ENCODE measurements at places on chromosomes 2 and 18.

GRCh38 chr2:16625759-16626158 lies 39.9 kb downstream of the CYRIA start:
- DNase-seq: no peak

GRCh38 chr18:36638224-36638623 lies 190.6 kb downstream of the TPGS2 start:
- no peak for DNase-seq

GRCh38 chr2:48755473-48755872 lies at the start of gene LHCGR:
LHCGR (minus strand) TSS chr2:48755724; CDS start chr2:48755671, 53 bp downstream.
- peak; percentile 14 for DNase-seq

DNA sequence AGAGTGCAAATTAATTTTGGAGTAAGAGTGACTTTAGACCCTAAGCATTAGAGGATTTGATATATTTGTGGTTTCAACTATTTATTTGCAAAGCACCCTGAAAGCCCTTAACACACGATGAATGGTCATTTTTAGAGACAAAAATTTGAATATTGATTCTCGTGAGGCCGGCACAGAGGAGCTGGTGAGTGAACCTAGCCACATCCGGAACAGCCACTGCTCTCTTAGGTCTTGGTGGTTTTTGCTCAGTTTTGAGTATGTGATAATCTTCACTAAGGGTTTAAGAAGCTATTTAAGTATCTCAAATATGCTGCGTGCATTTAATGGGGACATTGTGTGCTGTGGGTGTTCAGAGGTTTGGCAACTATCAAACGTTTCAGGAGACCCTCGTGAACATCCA lies 204.8 kb downstream of the TSN start:
- no peak for DNase-seq

- DNase-seq: no peak
Observed at GRCh38 chr2:100483895-100484294, 13.6 kb downstream of the NMS start.

DNA sequence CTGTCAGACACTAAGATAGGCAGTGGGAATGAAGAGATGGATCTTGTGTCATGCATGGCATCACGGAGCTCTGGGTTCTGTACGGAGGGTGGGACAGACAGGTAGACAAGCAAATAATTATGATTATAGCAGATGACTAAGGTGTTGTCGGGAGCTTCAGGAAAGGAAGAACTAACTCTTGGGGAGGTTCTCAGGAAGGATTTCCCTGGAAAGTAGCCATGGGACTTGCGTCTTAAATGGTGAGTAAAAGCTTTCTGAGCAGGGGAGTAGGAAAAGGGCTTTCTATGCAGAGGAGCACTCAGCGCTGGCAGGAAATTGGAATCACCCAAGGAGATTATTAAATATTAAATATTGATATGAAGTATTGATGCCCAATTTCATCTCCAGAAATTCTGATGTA lies 35.5 kb downstream of the ATOH8 start:
- DNase-seq: no peak

DNA sequence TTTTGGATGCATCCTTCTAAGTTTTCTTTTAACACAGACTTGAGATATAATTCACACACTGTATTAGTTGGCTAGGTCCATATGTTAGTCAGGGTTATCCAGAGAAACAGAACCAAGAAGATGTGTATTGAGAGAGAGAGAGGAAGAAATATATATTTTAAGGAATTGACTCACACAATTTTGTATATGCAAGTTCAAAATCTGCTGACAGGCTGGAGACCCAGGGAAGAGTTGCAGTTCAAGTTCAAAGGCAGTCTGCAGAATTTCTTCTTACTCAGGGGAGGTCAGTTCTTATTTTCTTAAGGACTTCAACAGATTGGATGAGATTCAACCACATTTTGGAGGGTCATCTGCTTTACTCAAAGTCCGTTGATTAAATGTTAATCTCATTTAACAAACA lies 23.0 kb upstream of the MRO start:
- no peak for DNase-seq

GRCh38 chr2:9889812-9890261 lies 46.6 kb downstream of the TAF1B start:
- DNase-seq: no peak

- no peak for DNase-seq
Observed at GRCh38 chr2:135657806-135658582, 83.7 kb upstream of the UBXN4 start.

GRCh38 chr2:120456867-120457266 lies 110.9 kb downstream of the INHBB start:
- DNase-seq: no peak

DNA sequence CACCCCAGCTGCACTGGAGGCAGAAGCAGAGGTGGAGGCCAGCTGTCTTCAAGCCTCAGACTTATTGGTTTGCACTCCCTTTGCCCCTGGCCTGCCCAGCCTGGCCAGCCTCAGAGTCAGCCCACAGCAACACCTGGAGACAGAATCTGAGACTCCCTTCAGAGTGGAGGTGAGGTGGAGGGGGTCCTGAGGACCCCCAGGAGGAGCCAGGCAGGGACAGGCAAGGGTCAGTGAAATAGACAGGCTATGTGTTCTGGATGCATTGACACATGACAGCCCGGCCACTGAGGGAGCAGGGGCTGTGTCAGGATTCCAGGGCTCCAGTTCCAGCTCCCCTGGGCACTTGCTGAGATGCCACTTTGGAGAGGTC lies 309.7 kb downstream of the MYCN start:
- DNase-seq: no peak

GRCh38 chr2:144133936-144134665 lies 385.8 kb downstream of the ZEB2 start:
- DNase-seq: no peak

GRCh38 chr2:171832489-171832888 lies 61.6 kb downstream of the SLC25A12 start:
- DNase-seq: no peak

- no peak for DNase-seq
Observed at GRCh38 chr2:217521820-217522219, 481.0 kb downstream of the TNS1 start.

GRCh38 chr2:178804791-178805190 lies 2.4 kb downstream of the TTN start:
- peak; percentile 33 for DNase-seq

- no peak for DNase-seq
Observed at GRCh38 chr18:10487154-10487553, 32.7 kb downstream of the APCDD1 start.

DNA sequence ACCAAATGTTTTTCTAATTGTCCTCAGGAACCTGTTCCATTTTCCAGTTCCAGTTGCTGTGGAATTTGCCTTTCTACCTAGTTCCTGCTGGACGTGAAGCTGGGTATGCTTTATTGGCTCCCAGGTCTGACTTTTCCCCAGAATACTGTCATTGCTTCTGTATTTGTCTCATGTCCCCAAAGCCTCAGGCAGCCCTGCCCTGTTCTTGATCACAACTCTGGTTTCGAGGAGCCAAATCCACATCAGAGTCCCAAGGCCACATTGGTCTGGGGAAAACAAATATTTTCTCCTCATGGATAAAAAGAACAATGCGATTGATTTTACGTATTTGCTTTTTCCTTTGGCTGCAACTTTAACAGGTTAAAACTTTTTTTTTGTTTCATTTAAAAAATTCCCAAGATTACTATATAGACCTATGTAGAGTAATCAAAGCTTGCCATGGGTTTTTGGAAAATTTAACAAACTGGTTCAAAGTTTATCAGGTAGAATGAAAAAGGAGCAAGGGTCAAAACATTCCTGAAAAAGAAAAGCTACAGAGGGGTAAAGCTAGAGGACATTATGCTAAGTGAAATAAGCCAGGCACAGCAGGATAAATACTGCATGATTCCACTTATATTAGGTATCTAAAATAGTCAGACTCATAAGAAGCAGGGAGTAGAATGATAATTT lies 85.2 kb downstream of the MDH1 start:
- DNase-seq: no peak

DNA sequence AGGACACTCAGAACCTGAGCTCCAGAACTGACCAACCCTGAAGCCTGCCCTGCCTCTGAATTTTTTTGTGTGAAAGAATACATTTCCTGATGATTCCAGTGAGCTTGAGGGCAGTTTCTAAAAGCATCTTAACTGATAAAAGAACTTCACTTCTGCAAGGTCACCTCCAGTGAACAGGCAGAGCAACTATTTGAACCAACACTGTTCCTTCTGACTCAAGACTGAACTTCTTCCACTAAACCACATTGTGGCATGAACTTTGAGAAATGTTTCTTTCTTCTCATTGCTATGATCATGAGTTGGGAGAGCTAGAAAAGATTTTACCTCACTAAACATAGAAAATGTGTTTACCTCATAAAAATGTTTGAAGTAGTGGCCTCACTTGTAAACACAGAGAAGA lies 83.8 kb upstream of the SERTAD2 start:
- DNase-seq: no peak

DNA sequence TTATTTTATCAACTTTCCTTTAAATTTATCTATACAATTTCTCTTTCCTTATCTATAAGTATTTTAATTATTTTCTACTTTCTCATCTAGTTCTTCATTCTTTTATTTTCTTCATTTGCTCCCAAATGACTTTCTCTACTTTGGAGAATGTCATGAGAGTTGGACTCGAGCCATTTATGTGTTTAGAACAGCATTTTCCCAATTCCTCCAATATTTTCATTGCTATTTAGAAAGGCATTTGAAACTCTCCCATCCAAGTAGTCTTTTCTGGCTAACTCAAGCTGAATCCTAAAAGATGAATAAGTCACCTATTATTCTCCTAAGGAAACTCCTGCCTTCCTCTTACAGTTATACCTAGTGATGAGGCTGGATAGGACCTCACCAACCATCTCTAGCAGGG lies 15.8 kb upstream of the FEZ2 start:
- DNase-seq: no peak

GRCh38 chr2:53969285-53969967 lies 1.4 kb downstream of the PSME4 start:
- DNase-seq: peak; percentile 48

GRCh38 chr18:35939138-35939537 lies 33.3 kb upstream of the RMP24 start:
- peak; percentile 11 for DNase-seq

DNA sequence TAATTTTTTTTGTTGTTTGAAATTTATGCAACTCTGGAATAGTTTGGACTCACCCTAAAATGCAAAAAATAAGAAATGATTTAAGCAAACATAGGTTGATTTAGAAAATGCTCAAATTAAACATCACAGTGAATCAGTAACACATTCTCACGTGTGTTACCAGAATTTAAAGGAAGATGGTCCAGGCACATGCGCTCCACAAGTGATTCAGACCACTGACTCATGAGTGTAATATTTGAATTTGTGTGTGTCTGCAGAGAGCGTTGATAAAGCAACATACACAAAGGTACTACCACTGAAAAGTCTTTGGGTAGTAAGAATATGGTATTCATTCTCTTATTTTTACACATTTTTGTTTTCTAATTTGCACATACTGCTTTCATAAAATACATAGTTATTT lies 7.9 kb downstream of the SS18 start:
- DNase-seq: no peak

DNA sequence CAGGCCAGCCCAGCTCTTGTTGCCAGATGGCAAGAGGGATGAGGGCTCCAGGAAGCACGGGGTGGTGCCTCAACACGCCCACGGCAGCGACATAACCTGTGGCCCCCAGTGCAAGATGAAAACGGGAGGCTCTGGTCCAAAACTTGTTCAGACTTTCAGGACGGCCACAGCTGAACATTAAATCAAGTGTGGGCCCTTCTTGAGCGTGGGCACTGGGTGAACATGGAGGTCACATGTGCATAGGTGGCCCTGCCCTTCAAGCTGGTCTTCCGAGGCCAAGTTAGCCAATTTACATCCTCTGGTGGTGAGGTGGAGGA lies 77.5 kb downstream of the NDUFA10 start:
- no peak for DNase-seq

DNA sequence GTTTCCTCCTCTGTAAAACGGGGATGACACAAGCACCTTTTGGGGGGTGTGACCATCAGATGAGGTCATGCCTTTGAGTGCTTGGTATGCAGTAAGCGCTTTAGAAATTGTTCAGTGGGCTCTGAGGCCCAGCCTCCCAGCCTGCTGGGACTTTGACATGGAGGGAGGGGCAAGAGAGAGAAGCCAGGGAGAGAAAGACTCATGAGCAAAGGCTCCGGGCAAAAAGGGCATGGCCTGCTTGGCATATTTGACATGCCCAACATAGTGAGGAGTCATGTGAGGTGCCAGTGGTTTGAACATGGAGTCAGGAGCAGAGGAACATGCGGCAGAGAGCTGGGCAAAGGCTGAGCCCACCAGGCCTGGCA lies 14.0 kb downstream of the TNS1 start:
- no peak for DNase-seq

DNA sequence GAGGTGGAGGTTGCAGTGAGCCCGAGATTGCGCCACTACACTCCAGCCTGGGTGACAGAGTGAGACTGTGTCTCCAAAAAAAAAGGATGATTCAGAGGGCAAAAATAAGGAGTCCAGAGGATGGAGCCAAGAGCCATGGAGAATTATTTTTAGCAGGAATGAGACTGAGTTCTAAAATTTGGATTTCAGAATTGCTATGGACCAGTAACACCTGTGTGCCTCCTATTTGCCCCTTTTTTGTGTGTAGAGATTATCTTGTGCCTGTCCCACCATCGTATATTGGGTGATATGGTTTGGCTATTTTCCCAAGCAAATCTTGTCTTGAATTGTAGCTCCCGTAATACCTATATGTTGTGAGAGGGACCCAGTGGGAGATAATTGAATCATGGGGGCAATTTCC lies 16.4 kb upstream of the RGPD8 start:
- DNase-seq: no peak

DNA sequence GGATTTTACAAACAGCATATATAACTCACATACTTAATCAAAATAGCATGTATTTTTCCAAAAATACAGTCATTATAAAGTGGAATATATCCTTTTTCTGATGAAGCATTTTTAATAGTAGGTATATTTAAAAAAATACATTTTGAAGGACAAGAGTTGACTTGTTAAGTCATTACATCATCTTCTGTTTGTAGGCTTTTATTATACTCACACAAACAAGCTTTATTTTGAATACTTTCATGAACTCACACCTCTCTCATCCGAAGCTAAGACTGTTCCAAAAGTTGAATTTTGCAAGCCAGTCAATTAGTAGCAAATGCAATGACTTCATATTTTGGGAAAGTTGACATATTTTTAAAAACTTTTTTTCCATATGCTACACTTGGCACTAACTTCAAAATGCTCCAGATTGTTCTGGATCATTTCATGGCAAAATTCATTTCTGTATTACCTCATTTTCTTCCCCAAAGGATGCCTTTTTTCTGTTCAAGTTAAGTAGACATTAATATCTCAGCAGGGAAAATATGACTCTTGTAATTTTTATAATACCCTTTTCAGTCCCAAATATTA lies 68.5 kb upstream of the WDR75 start:
- no peak for DNase-seq

Measured in common myeloid progenitor, CD34-positive (primary cell).